ENCODE measurements at places on chromosomes 7 and 10.
A peak's percentile ranks its signal among the peaks of the same experiment; 100 is the strongest.

DNA sequence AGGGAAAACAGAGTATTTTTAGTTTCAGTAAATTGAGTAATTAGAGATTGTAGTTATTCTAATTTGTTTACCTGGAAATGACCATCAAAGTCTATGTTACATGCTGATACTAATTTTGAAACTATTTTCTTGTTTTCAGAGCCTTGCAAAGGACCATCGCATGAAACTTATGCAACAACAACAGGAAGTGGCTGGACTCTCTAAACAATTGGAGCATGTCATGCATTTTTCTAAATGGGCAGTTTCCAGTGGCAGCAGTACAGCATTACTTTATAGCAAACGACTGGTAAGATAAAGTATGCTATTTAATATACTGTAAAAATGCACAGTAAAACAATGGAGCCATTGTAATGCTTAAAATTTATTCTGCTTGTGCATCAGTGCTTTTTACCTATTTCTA is 78.5 kb downstream of the TRIM24 start:
- no peak for DNase-seq

- DNase-seq, result no peak
These were observed 90.5 kb downstream of the CLEC2L start for GRCh38 chr7:139613971-139614411.

DNA sequence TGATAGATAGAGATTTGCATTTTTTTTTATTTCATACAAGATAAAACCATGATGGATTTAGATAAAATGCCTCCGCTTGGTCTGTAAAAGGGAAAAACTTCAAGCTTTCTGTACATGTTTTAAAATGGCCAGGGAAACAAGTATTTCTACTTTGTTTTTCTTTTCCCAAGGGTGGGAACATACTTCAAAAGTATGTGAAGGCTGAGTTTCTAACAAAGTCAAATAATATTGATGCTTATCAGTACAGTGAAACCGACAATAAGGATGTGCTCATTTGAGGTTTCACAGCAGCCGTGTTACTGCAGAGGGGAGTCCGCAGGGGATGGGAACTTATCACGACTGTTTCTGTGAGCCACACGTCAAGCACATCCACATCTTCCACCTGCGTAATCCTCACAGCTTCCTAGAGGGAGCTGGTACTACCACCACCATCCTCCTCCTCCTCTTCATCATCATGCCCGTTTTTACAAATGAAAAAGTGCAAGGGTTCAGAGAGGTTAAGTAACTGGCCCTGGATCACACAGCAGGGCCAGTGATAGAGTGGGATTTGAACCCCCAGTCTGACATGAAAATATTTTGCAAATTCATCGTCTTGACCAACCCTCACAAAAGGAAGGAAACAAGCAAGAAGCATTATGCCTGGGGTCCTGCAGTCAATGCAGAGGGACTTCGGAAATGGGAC is 94.3 kb downstream of the GPR26 start:
- no peak for DNase-seq

DNA sequence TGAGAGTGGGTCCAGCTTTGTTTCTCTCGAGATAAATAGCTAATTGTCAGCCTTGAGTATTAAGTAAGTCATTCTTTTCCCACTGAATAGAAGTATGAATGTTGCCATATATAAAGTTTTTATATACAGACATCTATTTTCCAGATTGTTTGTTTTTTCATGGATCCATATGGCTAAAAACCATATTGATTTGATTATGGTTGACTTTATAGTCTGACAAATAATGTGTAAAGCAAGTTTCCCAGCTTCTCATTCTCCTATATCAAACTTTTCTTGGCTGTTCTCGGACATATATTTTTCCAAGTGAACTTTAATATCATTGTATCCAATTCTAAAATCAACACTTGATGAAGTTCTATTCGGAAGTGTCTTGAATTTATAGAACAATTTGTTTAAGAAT is 352.4 kb upstream of the MEOX2 start:
- DNase-seq, result no peak

DNA sequence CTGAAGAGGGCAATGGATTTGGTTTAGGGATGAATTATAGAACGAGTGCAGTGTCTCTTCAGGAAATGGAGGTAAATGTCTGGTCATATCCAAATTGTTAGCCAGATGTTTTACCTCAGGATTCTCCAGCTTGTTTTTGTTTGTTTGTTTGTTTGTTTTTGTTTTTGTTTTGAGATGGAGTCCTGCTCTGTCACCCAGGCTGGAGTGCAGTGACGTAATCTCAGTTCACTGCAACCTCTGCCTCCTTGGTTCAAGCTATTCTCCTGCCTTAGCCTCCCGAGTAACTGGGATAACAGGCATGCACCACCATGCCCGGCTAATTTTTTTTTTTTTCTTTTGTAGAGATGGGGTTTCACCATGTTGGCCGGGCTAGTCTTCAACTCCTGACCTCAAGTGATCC is 6.9 kb downstream of the C10orf120 start:
- DNase-seq, result no peak

GRCh38 chr10:20624642-20625041 is 272.5 kb downstream of the NEBL start:
- DNase-seq, result no peak

DNA sequence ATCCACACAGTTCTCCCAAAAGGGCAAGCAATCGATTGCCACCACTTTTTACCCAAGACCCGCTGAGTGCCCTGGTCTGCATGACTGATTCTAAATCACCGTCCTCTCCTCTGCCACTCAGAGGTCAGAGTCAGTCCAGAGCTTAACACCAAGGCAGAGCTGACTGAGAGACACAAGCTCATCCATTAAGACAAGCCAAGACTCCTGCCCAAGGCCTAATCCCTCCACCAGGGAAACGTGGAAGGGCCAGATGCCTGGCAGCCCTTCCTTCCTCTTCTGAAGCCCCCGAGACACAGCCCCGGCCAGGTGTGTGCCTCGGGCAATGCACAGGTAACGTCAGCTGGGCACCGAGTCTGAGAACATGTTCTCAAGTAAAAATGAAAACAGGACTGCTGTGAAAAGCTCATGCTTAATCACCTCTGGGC is 51.7 kb downstream of the DIP2C start:
- DNase-seq, result no peak

GRCh38 chr7:37395618-37396259 is 52.9 kb downstream of the ELMO1 start:
- no peak for DNase-seq

DNA sequence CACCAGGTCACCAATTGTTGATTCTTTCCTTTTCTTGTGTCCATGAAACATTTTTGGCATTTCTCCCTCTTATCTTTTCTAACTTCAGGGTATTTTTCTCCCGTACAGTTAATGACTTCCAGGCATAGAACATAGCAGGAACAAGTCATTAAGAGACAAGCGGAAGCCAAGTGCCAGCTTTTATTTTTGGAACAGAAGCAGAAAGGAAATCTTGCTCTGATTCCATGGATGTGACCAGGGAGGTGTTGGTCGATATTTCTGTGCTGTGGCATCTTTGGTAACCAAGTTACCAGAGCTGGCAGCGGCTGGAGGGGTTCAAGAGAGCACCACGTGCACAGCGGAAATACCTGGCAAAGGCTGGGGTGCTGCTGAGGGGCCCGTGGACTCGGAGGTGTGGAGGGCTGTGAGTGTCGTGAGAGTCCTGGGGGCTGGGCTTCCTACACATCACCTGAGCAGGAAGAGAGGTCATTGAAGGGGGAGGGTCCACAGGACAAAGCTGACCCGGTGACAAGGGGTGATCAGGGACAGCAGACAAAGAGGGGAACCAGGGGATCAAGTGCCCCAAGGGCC is 1.8 kb downstream of the LLCFC1 start:
- DNase-seq, result no peak

DNA sequence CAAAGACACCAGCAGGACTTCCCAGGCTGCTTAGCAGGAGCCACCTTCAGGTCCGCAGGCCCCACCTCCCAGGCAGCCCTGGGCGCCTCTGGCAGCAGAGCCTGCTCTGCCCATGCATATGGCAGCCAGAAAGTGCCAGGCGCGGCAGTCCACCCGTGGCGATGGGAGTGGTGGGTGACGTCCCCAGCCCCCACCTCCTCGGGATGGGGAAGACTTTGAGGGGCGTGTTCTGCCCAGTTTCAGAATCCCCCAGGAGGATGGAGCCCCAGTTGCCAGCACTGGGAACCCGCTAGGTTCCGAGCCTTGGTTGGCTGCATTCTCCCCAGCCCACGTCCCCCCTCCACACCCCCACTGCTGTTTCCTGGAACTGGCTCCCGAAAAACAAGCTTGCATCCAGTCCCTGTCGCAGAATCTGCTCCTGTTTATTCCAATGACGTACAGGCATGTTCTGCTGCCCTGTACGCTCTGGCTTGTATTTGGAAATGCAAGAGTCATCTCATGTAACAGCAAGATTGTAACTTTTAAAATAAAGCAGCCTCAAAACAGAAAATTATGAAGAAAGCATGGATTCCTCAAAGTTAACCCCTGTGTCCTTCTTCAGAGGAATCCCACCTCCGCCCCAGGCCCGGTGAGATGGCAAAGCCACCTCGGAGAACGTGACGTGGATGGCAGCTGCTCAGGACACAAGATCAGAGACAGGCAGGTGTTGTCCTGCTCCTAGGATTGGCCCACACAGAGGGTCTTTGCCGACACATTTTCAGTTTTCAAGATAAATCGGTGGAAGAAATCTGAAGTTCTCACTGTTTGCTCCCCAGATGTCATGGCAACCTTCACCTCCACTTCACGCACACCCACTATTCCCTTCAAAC is 87.8 kb upstream of the PPP2R2D start:
- DNase-seq, result no peak

GRCh38 chr10:62511656-62512055 is 137.5 kb downstream of the ZNF365 start:
- no peak for DNase-seq

GRCh38 chr10:123967626-123968243 is 76.1 kb upstream of the CPXM2 start:
- peak; percentile 30 for DNase-seq

DNA sequence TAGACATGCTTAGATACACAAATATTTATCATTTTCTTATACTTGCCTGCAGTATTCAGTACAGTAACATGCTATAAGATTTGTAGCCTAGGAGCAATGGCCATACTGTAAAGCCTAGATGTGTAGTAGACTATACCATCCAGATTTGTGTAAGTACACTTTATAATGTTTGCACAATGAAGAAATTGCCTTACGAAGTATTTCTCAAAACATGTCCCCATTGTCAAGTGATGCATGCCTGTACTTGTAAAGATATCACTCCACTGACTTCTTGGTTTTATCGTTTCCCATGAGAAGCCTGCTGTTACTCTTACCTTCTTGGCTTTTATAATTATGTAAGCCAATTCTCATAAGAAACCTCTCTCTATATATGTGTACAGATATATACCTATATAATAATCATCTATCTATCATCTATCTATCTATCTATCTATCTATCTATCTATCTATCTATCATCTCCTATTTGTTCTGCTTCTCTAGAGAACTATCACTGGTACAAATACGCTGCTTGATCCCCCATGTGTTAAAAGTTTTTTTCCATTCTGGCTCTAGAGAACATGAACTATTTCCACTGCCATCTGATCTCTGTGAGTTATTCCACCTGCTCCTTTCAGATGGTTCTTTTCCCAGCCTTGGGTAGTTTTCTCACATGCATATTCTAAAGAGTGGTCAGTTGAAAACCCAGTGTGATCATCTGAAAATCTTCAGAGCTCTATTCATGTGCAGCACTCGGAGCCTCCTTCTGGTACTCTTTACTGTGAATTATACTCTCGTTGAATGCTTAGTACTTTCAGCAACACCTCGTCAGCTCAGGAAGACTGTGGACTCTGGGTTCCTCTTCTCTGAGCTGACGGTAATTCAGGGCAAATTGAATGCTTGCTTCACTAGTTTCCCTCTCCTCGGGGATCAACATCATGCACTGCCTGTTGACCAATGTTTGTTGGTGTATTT is 14.5 kb upstream of the VCL start:
- no peak for DNase-seq

DNA sequence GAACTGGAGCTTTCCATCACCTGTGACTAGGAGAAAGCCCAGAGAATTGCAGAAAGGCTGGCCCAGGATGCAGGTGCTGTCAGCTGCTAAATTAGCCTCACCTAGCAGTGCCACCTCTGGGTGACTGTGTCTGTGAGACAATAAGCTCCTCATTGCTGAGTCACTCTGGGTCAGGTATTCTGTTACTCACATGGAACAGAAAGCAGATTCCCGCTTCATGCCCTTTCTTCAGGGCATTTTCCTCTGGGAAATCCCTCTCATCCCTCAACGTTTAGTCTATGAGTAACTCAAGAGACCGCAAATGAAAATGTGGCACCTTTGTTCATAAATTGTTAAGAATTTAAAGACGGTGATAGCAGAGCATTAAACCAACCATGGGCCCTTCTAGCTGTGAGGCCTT is 184.0 kb downstream of the ADAM12 start:
- no peak for DNase-seq

- DNase-seq, result no peak
These were observed 2.5 kb upstream of the CLDN4 start for GRCh38 chr7:73828107-73828803.

DNA sequence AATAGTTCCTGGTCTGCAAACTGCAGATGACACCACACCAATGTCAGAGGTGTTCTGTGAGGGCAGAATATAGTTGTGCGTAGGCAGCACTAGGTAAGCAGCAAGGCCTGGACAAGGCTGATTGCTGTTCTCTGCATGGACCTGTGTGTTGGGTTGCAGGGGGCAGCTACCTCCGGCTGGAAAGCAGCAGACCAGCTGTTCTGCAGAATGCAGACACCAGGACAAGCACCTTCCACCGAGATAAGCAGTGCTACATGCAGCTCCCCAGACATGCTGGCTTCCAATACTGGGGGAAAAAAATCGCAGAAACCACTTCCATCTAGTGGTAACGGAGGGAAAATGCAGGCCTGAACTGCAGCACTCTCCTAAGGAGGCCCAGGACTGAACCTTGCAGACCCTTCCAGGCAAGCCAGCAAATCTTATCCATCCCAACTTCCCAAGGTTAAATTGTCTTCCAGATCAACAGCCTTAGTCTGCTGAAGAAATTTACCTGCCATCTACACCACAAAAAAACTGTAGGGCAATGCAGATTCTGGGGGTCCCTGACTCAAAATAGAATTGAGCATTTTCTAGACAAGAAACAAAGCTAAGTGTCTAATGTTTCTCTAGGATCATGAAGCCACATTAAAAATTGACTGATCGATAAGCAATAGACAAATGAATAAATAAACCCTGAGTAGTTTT is 50.5 kb upstream of the COBL start:
- DNase-seq, result no peak

GRCh38 chr10:35448687-35449662 is 112.7 kb downstream of the CCNY start:
- no peak for DNase-seq

GRCh38 chr10:112361951-112362751 is 11.8 kb upstream of the ACSL5 start:
- DNase-seq, result no peak

- DNase-seq, result peak; percentile 43
These were observed 70.0 kb downstream of the CAMK1D start for GRCh38 chr10:12419262-12419847.

DNA sequence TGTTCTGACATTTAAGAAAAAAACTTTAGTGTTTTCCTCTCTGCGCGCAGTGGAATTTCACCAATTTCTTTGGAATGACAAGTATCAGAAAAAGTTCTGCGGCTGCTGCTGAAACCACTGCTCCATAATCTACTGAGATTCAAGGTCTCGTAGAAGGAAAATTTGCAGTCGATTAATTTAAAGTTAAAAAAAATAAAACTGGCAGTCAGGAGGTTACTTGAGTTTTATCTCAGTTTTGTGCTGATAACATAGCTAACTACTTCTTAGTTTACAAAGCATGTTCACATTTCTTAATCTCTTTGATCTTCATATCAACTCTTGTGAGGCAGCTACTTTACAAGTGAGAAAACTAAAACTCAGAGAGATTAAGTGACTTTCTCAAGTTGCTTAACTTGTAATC is 18.2 kb upstream of the CALD1 start:
- DNase-seq, result no peak

GRCh38 chr10:87092861-87093631 is 1.6 kb downstream of the GLUD1 start:
- peak; percentile 6 for DNase-seq

Measured in activated gamma-delta T cell treated with Interleukin-2 at 50 U/mL for 16 hours (primary cell).